Right renal pelvis (tissue), 4 donors: ENCODE measurements at places on chromosomes 4 and X.

DNA sequence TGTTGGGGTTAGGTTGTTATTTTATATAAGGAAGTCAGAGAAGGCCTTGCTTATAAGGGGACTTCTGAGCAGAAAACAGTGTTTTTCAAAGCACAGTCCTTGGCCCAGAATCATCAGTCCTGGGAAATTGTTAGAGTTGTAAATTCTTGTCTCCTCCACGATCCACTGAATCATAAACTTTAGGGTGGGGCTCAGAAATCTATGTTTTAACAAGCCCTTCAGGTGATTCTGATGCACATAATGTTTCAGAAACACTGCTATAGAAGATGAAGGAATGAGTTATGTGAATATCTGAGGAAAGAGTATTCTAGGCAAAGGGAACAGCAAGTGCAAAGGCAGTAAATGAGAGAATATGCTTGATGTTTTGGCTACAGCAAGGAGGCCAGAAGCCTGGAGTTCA is 121.8 kb downstream of the COL4A6 start:
- no peak for DNase-seq

DNA sequence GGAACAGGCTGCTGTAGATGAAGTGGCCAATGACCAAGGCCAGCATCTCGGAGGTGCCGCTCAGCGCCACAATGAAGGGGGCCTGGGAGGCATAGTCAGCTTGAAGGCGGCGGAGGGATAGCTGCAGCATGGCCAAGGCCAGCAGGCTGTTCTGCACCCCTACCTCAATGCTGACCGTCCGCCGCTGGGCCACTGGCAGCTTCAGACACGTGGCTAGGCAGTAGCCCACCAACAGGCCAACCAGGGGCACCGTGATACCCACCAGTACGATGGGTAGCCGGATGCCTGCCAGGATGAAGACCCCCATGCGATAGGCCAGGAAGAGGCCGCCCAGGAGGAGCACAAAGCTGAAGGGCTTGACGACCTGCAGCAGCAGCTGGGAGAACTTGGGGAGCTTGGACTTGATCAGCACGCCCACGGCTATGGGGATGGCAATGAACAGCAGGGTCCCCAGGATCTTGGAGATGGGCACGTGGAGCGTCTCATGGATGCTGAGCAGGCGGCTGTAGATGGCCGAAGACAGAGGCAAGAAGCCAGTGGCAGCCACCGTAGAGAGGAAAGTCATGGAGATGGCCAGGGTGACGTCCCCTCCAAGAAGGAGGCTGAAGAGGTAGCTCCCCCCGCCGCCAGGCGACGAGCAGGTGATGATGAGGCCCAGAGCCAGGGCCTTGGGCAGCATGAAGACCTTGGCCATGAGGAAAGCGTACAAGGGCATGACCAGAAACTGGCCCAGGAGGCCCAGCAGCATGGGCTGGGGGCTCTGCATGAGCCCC is 1.3 kb upstream of the UBL4A start:
- no peak for DNase-seq

GRCh38 chrX:119489212-119490074 is 21.2 kb downstream of the SLC25A5 start:
- no peak for DNase-seq

GRCh38 chrX:73069365-73070035 is 9.8 kb downstream of the PABPC1L2A start:
- no peak for DNase-seq

DNA sequence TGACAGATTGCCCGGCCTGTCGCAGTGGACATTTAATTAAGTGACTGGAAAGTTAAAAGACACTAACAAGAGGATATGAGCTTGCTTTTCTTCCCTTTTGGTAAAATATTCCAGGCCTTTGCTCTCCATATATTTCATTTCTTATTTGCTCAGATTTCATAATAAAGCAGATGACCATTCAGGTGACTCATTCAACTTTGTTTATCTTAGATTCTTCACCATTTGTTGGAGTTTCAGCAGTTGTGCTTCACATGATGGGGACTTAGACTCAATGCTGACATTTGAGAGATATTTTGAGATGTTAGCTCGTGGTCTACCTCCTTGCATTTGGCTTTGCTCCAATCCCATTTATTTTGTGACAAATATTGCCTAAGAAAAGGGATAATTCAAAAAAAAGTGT is 312.2 kb downstream of the ARHGAP24 start:
- DNase-seq, result no peak

DNA sequence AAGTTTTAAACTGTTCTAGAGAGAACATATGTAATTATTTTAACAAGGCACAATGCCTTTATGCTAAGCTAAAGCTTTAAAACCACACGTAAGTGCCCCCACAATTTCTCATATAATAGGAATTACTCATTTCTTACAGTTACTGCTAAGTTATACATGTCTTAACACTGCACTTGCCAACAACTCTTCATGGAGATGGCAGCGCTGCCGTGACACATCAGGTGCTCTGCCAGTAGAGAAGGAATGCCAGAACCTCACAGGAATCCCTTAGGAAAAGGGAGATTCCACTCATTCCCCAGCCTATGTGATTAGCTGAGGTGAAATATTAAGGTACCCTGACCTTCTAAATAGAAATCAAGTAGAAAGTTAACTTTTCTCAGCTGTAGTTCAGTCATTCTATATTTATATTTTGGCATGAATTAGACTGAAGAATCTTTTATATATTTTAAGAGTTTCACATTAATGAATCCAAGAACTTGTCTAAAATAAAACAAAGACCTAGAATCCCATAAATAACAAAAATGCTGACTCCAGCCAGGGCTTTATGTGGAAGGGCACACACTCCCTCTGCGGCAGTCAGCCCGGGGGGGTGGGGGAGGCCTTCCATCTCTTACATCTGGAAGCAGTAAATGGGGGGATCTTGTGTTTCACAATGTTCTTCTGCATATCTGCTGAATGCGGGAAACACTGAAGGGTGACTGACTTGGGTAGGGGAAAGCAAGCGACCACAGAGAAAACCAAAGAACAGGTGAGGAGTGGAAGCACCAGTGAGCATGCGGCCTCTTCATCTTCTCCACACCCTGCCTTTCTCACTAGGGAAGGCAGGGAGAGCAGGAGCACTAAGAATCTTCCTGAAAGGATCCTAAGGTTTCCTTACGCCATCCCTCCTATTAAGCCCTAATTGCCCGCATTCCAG is 23.7 kb downstream of the ACSL1 start:
- no peak for DNase-seq

GRCh38 chr4:76781698-76782595 is 116.0 kb downstream of the SOWAHB start:
- DNase-seq, result no peak

DNA sequence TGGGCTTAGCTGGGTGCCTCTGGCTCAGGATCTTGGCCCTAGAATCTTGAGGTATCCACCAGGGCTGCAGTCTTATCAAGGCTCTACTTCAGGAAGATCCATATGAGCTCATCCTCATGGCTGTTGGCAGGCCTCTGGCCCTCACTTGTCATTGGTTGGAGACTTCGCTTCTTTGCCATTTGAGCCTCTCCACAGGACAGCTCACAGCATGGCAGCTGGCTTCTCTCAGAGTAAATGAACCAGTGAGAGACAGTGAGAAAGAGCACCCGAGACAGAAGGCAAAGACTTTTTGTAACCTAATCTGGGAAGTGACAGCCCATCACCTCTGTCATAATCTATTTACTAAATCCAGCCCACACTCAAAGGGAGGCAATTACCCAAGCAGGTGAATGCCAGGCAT is 236.8 kb downstream of the GPAT3 start:
- DNase-seq, result no peak

DNA sequence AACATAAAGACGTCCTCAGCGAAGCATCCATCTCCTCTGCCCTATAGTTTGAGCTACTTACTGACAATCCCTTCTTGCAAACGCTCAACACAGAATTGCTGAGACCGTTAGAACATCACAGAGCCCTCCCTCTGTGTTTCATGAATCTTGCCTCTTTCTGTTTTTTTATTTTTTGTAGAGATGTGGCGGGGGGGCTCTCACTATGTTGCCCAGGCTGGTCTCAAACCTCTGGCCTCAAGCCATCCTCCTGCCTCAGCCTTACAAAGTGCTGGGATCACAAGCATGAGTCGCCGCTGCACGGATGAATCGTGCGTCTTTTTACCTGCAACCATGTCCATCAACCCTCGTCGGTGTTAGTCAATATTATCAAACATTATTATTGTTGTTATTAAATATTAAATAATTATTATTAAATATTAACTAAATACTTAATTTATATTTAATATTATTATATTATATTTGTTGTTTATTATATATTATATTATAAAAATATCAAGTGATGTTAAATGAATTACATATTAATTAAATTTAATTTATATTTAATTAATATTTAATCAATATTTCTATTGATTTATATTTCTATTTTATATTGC is 200.7 kb downstream of the CRLF2 start:
- no peak for DNase-seq

DNA sequence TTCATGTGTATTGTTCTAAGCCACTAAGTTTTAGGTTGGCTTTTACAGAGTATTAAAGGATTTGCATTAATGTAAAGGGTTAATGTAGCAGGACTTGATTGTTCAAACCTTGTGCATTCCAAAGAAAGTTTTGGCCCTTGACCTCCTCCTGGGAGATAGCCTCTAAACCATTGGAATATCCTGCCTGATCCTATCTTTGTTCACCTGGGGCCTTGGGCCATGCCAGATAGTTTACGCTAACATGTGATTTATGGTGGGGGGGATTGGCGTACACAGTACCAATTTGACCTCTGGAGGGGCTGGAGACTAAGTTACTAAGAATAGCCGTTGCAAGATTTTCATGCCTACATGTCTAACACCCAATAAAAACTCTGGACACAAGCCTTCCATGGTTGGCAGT is 1002.7 kb upstream of the PABPC4L start:
- no peak for DNase-seq

GRCh38 chrX:475926-476723 is 89.4 kb upstream of the PPP2R3B start:
- no peak for DNase-seq

GRCh38 chrX:23802431-23802830 is 19.5 kb downstream of the SAT1 start:
- DNase-seq, result no peak

- DNase-seq, result no peak
Observed at GRCh38 chrX:18985186-18985435, 1.2 kb upstream of the PHKA2 start.

GRCh38 chr4:64464581-64464980 is 55.3 kb upstream of the TECRL start:
- no peak for DNase-seq

- DNase-seq, result no peak
Observed at GRCh38 chr4:118883861-118884260, 4.8 kb upstream of the SYNPO2 start.

DNA sequence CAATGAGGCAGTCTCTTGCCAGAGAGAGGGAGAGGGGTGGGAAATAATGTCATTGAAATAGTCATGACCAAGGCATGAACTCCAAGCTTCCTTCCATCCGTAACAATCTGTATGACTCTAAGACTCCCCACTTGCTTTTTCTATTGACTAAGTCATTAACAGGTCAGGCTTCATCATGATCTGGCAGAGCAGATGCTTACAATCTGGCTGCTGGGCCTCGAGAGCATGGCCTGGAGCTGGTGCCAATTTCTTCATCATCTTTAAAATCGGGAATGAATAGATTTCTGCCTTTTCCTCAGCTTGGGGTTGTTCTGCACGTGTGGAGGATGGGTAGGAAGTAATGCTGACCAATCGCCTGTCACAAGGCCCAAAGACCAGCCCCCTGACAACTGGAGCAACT is 280.6 kb upstream of the CLNK start:
- no peak for DNase-seq

DNA sequence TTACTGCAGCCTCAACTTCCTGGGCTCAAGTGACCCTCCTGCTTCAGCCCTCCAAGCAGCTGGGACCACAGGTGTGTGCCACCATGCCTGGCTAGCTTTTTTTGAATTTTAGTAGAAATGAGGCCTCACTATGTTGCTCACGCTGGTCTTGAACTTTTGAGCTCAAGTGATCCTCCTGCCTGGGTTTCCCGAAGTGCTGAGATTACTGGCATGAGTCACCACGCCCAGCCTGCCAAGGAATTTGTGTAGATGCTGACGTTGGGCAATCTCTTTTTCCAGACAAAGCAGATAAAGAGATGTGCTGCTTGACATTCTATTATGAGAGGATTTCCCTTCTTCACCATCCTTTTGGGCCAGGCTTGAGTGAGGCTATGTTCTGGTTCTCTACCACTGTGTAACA is 254.5 kb upstream of the RPS6KA3 start:
- DNase-seq, result no peak

DNA sequence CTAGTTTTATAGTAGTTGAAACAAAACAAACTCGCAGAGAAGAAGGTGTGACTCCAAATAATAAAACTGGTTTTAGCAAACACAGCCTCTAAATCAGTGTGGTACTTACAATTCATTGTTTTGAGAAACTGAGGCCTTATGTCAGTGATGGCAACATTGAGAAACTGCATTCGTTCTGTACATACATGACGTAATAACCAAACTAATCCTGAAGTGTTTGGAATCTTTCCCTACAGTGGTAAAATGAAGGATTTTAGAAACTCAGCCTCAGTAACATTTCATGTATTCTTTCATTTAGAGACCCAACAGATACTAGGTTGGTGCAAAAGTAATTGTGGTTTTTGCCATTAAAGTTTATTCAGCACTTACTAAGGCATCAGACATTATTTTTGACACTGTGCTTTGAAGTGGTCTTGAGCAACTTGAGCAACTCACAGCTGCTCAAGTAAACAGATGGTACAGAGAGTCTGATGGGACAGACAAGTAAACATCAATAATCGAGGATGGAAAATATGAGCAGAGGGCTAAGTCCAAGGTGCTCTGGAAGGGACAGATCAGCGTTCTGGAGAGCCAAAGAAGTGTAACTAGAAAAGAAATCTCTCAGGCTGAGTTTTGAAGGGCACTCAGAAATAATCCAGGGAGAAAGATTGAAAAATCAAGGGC is 390.8 kb upstream of the BOD1L1 start:
- no peak for DNase-seq

- DNase-seq, result no peak
Observed at GRCh38 chrX:107971636-107972035, 10.5 kb downstream of the TEX13B start.
